ENCODE measurements at places on chromosomes 6 and 20.

DNA sequence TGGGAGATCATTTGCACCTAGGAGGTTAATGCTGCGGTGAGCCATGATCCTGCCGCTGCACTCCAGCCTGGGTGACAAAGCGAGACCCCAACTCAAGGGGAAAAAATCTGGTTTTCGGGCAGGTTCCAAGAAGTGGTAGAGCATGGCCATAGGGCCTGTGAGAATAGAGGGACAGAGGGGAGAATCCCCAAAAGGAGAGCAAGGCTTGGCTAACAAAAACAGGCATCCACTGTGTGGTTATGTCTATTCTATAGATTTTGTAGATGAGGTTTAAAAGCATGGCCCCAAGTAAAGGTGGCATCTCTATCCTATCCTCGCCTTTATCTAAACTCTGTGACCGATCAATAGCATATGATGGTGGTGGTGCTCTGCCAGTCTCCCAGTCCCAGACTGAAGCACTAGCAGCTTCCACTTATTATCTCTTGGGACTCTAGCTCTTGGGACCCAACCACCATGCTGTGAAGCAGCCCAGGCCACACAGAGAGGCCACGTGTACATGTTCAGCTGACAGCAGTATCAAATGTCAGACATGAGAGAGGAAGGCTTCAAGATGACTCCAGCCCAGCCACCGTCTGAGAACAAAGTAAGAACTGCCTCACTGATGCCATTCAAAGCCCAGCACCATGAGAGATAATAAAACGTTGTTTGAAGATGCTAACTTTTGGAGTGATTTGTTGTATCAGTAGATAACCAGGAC, 27.7 kb downstream of the EIF2S2 start:
- DNase-seq = no peak

GRCh38 chr6:32244270-32244669, 20.4 kb upstream of the NOTCH4 start:
- DNase-seq = no peak

GRCh38 chr20:3758566-3758965, 9.0 kb downstream of the ADISSP start:
- DNase-seq = no peak

GRCh38 chr6:36788768-36789167, 50.5 kb downstream of the CPNE5 start:
- no peak for DNase-seq

DNA sequence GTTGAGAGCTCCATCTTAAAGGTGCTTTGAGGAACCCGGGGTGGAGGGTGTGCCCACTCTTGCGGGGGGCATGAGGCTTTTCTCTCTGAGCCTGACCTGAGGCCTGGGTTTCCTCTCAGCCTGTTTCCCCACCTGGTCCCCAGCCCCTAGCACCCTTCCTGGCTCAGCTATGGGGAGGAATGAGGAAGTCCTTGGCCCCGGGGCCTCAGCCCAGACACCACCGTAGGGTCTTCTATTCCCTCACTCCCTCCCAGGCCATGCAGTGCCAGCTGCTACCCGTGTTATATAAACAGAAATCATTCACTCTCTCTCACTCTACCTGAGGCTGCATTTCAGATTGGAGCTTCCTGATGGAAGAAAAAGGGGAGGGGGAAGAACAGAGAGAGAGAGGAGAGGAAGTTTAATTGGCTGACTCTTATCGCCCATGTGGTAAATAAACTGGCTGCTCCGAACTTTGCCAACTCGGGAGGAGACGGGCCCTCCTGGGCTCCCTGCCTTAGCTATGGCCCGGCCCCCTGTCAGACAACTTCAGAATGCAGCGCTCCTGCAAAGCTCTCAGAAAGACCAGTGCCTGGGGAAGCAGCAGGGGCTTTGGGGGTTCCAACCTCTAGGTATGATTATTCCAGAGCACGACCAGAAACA, 2.8 kb downstream of the CDH22 start:
- no peak for DNase-seq

DNA sequence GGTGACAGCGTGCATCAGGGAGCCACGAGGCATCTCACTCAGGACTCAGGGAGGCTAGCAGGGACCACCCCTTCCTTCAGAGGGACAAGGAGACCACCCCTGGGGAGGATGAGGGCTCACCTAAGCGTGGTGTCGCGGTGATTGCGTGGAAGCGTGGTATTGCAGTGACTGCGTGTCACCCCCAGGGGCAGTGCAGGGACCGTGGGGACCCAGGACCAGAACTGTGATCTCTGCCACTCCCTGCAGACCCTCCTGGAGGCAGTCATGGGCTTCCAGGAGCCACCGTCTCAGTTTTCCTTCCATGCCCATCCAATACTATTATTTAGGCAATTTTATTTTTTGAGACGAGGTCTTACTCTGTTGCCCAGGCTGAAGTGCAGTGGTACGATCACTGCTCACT, 147.1 kb downstream of the TAF4 start:
- DNase-seq = no peak

DNA sequence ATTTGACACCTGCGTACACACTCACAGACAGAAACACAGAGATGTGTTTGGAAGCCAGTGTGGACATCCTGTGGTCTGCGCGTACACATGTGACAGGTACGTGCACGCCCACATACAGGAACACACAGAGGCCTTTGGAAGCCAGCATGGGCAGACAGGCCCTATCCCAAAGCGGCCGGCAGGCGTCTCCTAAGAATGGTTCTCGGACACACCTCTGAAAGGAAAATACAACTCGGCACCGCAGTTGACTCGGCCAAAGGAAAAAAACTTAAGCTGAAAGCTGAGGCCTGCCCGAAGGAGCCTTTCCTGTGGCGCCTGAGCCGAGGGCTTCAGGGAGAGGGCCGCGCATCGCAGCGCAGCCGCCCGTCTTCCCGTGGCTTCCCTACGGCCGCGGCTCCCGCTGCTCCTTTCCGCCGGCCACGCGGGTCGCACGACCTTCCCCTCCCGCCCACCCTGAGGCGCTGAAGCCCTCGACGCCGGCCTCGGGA, 1.4 kb upstream of the CEP43 start:
- DNase-seq = peak; percentile 82

GRCh38 chr6:163331245-163331644, 83.3 kb upstream of the QKI start:
- no peak for DNase-seq

DNA sequence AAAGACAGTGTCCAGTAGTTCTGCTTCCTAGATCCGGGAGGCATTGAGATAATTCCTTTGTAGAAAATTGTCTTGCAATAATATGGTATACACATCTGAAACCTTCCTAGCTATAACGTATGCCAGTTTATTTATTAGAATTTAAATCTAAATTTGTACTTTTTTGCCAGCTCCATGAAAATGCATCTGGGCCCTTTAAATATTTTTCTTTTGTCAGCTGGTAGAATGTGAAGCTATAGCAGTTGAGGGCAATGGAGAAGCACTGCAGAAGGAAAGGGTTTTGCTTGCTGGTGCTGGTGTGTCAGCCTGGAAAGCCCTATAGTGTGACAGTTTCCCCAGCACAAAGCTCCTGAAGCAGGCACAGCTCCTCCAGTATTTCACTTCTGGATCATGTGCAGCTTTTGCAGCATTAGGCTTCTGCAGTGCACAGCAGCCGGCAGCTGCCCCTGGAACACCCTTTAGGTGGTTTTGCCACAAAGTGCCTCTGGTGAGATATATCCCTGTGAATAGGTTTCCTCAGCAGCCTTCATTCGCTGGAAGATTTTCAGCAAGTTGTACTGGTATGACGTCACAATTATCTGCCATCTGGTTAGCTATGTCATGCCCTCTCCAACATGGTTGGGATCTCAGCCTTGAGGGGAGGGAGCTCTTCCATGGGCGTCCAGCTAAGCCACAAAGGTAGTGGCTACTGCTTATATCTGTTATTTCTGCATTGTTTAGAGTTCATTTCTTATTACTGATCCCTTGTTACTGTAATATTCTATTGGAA, 40.0 kb upstream of the L3MBTL3 start:
- DNase-seq = no peak

GRCh38 chr6:33513213-33513612, 58.8 kb downstream of the ZBTB9 start:
- no peak for DNase-seq

DNA sequence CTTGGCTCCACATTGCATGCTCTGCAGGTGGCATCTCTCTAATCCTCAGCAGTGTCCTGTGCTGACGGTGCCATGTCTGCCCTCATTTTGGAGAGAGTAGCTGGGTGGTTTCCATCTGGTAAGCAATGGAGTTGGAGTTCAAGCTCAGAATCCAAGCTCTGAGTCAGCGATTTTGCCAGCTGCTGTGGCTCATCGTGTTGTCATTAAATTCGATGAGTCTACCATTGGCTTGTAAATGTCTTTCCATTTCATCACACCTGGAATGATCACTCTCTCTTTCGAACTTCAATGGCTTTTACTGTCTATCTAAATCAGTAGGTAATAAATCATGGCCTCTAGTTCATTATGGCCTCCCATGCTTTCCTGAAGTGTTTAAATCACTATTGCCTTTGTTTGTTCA, 378.5 kb upstream of the TSHZ2 start:
- no peak for DNase-seq

GRCh38 chr20:61262036-61262435, 10.0 kb downstream of the CDH4 start:
- no peak for DNase-seq

DNA sequence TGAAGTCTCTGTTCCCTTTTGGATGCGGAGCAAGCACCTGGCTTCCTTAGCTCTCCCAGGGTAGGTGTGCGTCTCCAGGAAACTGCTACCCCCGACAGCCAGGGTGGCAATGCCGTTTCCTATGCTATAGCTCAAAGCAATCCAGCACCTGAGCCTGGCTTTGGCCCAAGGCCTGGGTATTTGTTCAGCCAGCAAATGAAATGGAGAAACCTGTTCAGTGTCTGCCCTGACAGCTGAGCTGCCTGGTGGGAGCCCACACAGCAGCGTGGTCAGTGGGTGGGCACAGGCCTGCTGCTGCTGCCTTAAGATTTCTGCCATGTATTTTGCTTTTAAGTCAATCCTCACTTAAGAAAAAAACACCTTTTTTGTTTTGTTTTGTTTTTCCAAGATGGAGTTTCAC, 13.7 kb downstream of the SPATA2 start:
- DNase-seq = no peak

GRCh38 chr6:139490482-139490881, 116.0 kb upstream of the CITED2 start:
- DNase-seq = no peak

DNA sequence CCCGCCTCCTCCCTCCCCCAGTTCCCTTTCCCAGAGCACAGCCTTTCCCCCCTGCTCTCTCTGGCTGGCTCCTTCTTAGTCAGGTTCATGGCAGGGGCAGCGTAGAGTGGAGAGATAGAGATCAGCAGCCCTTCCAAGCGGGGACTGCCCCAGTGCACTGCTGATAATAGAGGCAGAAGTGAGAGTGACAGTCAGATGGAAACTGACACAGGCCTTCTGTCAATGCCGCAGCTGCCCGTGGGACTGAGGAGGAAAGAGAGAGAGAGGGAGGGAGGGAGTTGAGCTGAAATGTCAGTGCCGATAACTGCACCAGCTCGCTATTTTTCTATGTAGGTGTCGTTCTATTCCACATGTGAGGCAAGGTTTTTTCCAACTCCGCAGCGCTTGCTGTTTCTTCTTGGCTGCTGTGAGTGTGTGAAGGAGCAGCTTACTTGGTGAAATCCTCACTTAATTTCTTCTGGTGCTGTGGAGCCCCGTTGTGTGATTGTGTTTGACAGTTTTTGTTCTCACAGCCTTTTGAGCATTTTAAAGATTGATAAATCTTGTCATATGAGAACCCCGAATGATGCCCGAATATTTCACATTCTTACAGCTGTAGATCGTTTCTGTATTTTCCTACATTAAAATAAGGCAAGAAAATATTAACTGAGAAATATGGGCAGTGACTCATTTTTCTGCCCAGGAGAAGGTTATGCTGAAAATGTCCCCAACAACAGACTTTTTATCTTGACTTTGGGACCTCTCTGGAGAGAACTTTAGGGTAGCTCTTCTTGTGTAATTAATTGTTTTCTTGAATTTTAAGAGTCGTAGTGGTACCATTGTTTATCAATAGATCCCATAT, 386.4 kb upstream of the MMS22L start:
- no peak for DNase-seq

- DNase-seq = no peak
Measured at GRCh38 chr6:118980063-118980462, 45.1 kb upstream of the MCM9 start.

DNA sequence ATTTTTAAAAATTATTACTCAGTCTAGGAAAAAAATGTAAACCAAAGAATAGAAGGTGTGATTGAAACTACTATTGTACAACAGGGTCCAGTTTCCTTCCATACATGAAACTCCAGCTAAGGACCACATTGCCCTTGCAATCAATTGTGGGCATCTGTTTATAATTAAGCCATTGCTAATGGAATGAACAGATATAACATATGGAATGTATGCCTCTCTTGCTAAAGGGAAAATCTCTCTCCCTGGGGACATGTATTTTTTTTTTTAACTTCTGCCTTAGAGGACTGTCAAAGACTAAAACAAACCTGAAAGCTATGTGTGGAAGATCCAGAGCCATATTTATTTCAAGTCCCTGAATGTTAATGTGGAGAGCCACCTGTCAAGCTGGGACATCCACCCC, 336.8 kb upstream of the MANEA start:
- DNase-seq = no peak

GRCh38 chr20:34874094-34874654, 1.5 kb upstream of the GGT7 start:
- no peak for DNase-seq
